ENCODE measurements at places on chromosomes 4 and X.

DNA sequence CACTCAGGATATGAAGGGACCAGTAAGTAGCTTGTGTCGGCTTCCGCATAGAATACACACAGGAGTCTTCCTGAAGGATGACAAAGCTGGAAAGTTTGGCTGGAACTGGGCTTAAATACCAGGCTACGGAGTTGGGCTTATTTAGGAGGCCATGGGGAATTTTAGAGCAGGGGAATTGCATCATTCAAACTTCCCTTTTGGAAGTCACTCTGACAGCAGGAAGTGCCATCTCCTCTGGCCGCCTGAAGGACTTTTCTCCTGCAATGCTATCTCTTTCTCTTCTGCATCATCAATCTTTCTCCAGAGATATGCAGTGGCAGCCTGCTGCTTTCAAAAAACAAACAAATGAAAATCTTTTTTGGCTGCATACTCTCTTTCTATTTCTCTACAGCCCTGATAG is 48.4 kb upstream of the PAK3 start:
- no peak for DNase-seq

- DNase-seq, result no peak
Measured at GRCh38 chr4:69126024-69126423, 29.8 kb downstream of the UGT2B7 start.

GRCh38 chrX:111837197-111837596 is 38.8 kb upstream of the TRPC5OS start:
- no peak for DNase-seq

DNA sequence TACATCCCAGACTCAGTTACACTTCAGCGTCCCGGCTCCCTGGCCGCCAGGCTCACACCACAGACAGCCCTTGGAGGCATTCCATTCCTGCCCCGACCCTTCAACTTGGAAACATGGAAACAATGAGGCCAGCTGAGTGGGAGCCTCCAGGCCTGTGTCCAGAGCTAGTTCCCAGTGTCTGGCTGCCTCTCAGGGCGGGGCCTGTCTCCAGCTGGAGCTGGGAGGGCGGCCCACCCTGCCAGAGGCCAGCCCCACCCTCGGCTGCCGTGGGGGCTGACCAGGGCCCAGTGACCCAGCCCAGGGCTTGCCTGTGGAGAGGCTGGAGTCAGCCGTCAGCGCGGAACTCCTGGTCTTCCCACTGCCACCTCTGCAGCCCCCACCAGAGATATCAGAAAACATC is 37.4 kb upstream of the SPON2 start:
- DNase-seq, result peak; percentile 5

DNA sequence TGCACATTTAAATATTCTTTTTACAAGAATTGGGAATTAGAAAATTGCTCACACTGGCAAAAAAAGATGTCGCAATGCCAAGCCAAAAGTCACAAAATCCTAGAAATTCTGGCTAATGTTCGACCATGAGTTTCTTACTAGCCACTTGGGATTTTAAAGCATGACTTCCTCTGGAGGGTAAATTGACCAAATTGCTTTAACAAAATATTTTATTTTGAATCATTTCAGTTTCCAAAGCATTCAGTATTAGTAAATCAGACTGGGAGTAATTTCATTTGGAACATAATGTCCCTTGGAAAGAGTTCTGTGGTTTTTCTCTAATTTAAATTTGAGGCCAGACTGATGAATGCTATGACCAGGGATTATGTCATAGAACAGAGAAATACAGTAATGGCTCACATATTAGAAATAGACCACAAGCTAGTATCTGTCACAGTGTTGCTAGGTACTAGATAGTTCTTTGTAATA is 7.6 kb upstream of the CXCL5 start:
- peak; percentile 31 for DNase-seq

- DNase-seq, result no peak
Measured at GRCh38 chr4:132614682-132615081, 534.4 kb upstream of the PCDH10 start.

Data from kidney glomerular epithelial cell (primary cell).